Caco-2 (cell line): ENCODE measurements at places on chromosomes 7 and 10. TPM values are rescaled to one million over a fixed set of nuclear protein-coding genes. Genes with fewer than 3 reads are reported as not detected.

Gene ABCA13
- 0.07 and 0.09 TPM in 2 replicates for total RNA-seq

- H3K27ac ChIP-seq = no peak overlapping the region
- DNase-seq = peak; percentile 19
- no peaks in the 10 kb centered on the region for H3K27me3 ChIP-seq
- H3K36me3 ChIP-seq = no peaks in the 10 kb centered on the region
These were observed 67.5 kb downstream of the PARP12 start for GRCh38 chr7:139995017-139995915.

DNA sequence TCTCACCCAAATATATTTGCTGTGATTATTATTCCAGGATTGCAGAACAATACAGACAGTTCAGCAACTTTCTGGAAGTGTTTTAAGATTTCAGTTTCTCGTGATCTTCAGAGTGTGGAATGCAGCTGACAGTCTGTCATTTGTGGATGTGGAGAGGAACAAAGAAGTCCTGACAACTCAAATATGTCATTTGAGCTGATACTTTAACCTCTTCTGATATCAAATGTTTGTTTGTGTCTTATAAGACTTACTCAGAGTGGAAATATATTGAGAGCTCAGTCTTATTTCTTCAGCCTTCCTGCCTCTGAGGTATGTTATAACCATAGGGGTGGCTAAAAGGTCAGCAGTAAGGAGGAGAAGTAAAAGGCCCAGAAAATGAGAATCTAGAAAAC, 96.4 kb downstream of the OSBPL3 start:
- H3K4me1 ChIP-seq = no peaks in the 10 kb centered on the region
- no peaks in the 10 kb centered on the region for H3K27me3 ChIP-seq
- H3K4me3 ChIP-seq = no peak overlapping the region
- no peak overlapping the region for H3K27ac ChIP-seq
- H3K36me3 ChIP-seq = 0 out of 2 replicates have a peak, but pooled peaks cover 1% of the 10 kb centered on the region

DNA sequence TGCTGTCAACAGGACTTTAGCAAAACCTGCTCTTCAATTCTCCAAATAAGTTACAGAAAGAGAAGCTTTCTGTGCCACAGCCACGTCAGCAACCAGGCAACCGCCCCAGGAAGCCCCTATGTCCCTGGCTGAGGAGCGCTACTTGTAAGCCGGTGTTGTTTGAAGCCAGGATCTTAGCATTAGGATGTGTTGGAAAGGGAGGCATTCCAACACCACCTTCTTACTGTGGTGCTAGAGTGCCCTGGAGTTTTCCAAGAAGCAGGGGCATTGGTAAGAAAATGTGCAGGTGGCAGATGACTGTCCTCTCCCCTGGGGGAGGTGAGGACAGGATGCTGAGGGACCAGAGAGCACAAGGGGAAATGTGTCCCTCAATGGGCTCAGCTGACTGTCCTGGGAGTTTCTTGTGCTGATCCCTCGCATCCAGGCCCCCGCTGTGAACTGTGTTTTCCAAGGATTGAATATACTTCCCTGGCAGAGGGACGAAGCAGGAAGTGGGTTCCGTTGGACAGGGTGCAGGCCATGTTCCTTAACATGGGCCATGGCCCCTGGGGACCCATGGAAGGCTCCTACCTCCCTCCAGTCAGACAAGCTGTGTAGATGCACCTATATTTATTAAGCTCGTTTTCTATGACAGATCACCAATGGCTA, 139.6 kb upstream of the GDF10 start:
- H3K4me1 ChIP-seq = no peaks in the 10 kb centered on the region
- no peak overlapping the region for H3K27ac ChIP-seq
- no peaks in the 10 kb centered on the region for H3K36me3 ChIP-seq
- no peak for DNase-seq
- no peak overlapping the region for H3K4me3 ChIP-seq

- H3K4me3 ChIP-seq = no peak overlapping the region
- H3K27ac ChIP-seq = no peak overlapping the region
These were observed 134.8 kb downstream of the WDR37 start for GRCh38 chr10:1190791-1191490.

Gene OGDHL
- total RNA-seq = 21.4 and 23.9 TPM in 2 replicates

Gene AKR1B15
- not detected in 2 replicates for total RNA-seq

Gene COA1
- total RNA-seq = 93.4 and 94.7 TPM in 2 replicates

DNA sequence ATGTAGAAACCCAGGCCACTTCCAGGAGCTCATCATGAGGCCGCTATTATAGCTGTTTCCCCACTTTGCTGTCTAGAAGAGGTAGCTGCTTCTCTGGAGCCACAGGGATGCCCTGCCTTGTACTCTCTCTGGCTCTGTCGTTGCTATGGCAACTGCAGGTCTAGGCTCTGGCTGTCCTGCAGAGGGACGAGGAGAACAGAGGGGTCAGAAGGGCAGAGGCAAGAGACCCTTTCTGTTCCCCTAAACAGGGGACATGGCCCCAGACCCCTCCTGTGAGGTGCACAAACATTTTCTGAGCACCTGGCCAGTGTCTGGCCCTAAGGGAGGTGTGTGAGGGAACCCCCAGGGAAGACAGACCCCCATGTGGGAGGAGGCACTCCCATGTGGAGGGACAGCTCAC, 31.4 kb downstream of the ITPRIP start:
- H3K36me3 ChIP-seq = no peaks in the 10 kb centered on the region
- no peaks in the 10 kb centered on the region for H3K4me1 ChIP-seq
- no peak for DNase-seq
- no peak overlapping the region for H3K4me3 ChIP-seq
- H3K27ac ChIP-seq = no peak overlapping the region

Gene CLCN1
- 1.8 and 1.9 TPM in 2 replicates for total RNA-seq

Gene SEPHS1
- total RNA-seq = 129 and 139 TPM in 2 replicates

DNA sequence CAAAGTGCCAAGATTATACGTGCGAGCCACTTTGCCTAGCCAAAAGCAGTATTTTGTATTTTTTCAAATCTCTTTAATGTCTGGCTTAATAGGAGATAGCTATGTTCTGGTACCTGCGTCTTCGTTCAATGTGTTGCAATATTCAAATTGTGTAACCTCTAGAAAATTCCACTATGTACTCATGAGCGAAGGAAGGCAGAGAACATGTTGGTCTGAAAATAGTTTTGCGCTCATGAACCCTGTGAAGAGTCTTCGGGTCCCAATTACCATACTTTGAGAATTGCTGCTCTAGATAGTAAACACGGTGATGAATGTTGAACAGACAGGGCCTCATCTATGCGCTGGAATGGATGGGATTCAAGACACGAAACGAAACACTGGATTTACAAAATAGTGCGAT, 2.7 kb upstream of the SUV39H2 start:
- no peak overlapping the region for H3K27ac ChIP-seq
- DNase-seq = no peak
- H3K4me1 ChIP-seq = peaks cover 9% of the 10 kb centered on the region; the same call in 1 of the 2 replicates
- no peaks in the 10 kb centered on the region for H3K27me3 ChIP-seq
- no peak overlapping the region for H3K4me3 ChIP-seq

DNA sequence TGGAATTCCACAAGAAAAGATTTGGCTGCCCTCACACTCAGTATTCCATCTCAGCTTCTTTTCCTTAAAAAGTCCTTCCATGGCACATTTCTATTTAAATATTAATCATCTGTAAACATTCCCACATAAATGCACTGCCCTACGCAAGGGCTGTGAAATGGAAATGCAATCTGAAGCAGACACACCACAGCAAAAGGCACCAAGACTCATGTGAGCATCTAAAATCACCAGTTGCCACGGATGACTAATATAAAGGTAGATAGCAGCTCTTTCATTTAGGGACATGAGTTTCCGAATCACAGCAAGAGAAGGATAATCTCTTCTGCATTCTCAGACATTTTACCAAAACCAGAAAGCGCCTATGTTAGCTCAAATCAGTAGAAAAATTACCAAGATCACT, 31.6 kb downstream of the COA1 start:
- no peak overlapping the region for H3K27ac ChIP-seq
- no peak overlapping the region for H3K4me3 ChIP-seq
- DNase-seq = no peak

DNA sequence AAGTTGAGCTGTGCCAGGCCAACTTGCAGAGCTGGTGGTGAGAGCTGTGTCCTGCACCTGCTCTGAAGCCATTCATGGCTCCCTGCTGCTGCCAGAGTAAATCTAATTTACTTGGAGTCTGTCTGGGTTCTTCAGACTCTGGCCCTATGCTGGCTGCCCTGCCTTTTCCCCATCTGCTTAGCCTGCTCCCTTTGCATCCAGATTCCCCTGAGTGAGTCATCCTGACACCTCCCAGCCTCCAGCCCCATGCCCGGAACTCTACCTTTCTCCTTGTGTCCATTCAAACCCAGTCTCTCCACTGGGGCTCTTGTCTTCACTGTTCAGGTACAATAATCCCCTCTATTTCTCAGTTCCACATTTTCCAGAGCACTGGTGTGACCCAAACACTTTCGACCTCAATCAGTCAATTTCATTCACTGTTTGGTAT, 434.4 kb upstream of the ZMIZ1 start:
- H3K36me3 ChIP-seq = no peaks in the 10 kb centered on the region
- H3K4me1 ChIP-seq = peaks cover 27% of the 10 kb centered on the region
- no peaks in the 10 kb centered on the region for H3K27me3 ChIP-seq
- peak overlapping the region; percentile 5 for H3K27ac ChIP-seq

DNA sequence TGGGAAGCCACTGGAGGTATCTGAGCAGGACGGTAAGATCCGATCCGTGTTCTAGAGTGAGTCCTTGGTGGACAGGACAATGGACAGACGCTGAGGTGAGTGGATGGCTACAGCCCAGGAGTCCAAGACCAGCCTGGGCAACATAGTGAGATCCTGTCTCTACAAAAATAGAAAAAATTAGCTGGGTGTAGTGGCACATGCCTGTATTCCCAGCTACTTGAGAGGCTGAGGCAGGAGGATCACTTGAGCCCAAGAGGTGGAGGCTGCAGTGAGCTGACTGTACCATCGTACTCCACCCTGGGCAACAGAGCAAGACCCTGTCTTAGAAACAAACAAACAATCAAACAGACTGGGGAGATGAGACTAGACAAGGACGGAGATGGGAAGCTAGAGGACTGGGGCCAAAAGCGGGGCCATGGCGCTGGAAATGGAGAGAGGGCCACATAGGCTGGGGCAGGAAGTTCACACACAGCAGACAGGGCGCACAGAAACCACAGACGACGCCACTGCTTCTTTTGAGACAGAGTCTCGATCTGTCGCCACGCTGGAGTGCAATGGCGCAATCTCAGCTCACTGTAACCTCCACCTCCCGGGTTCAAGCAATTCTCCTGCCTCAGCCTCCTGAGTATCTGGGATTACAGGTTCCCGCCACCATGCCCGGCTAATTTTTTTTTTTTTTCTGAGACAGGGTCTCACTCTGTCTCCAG, 24.7 kb downstream of the DAGLB start:
- no peak overlapping the region for H3K4me3 ChIP-seq
- H3K27ac ChIP-seq = no peak overlapping the region
- H3K4me1 ChIP-seq = no peaks in the 10 kb centered on the region
- no peaks in the 10 kb centered on the region for H3K27me3 ChIP-seq
- DNase-seq = no peak
- peaks cover 1% of the 10 kb centered on the region for H3K36me3 ChIP-seq

- no peak overlapping the region for H3K27ac ChIP-seq
- H3K36me3 ChIP-seq = no peaks in the 10 kb centered on the region
- no peak for DNase-seq
- no peak overlapping the region for H3K4me3 ChIP-seq
- H3K4me1 ChIP-seq = no peaks in the 10 kb centered on the region
- no peaks in the 10 kb centered on the region for H3K27me3 ChIP-seq
These were observed 671.1 kb upstream of the CELF2 start for GRCh38 chr10:10346390-10347150.

GRCh38 chr7:142851269-142851668, 3.6 kb upstream of the EPHB6 start:
- H3K27ac ChIP-seq = no peak overlapping the region
- no peak overlapping the region for H3K4me3 ChIP-seq
- no peaks in the 10 kb centered on the region for H3K36me3 ChIP-seq
- H3K27me3 ChIP-seq = no peaks in the 10 kb centered on the region; the same call in none of the 2 replicates

GRCh38 chr7:139071680-139072079, 35.8 kb upstream of the ZC3HAV1L start:
- H3K36me3 ChIP-seq = peaks cover 2% of the 10 kb centered on the region; the same call in 1 of the 2 replicates
- no peak for DNase-seq
- H3K4me1 ChIP-seq = no peaks in the 10 kb centered on the region
- H3K4me3 ChIP-seq = no peak overlapping the region
- no peak overlapping the region for H3K27ac ChIP-seq
- H3K27me3 ChIP-seq = no peaks in the 10 kb centered on the region

- no peak overlapping the region for H3K4me3 ChIP-seq
- H3K27me3 ChIP-seq = no peaks in the 10 kb centered on the region
- no peak for DNase-seq
- H3K36me3 ChIP-seq = no peaks in the 10 kb centered on the region
- H3K4me1 ChIP-seq = no peaks in the 10 kb centered on the region
These were observed 522 bp downstream of the CCL24 start for GRCh38 chr7:75813084-75813483.

Gene ETV1
- total RNA-seq = 0.30 and 0.52 TPM in 2 replicates

GRCh38 chr7:33535989-33536388, 369.4 kb upstream of the BMPER start:
- H3K36me3 ChIP-seq = no peaks in the 10 kb centered on the region
- H3K4me3 ChIP-seq = no peak overlapping the region
- H3K27ac ChIP-seq = no peak overlapping the region
- no peaks in the 10 kb centered on the region for H3K27me3 ChIP-seq
- DNase-seq = no peak

- DNase-seq = no peak
- no peak overlapping the region for H3K4me3 ChIP-seq
- H3K4me1 ChIP-seq = no peaks in the 10 kb centered on the region
- peaks cover 2% of the 10 kb centered on the region for H3K36me3 ChIP-seq
These were observed 23.2 kb downstream of the PTEN start for GRCh38 chr10:87886635-87887034.

- H3K27ac ChIP-seq = no peak overlapping the region
- no peaks in the 10 kb centered on the region for H3K36me3 ChIP-seq
- H3K4me3 ChIP-seq = no peak overlapping the region
- no peaks in the 10 kb centered on the region for H3K27me3 ChIP-seq
- no peak for DNase-seq
These were observed 19.6 kb upstream of the AGAP5 start for GRCh38 chr10:73717556-73717955.

- H3K4me3 ChIP-seq = no peak overlapping the region
- no peak overlapping the region for H3K27ac ChIP-seq
- H3K36me3 ChIP-seq = no peaks in the 10 kb centered on the region; the same call in 1 of the 2 replicates
- no peaks in the 10 kb centered on the region for H3K4me1 ChIP-seq
- no peaks in the 10 kb centered on the region for H3K27me3 ChIP-seq
These were observed 41.0 kb downstream of the FOXK1 start for GRCh38 chr7:4722960-4723630.

GRCh38 chr10:126253611-126253998, 134.7 kb downstream of the ADAM12 start:
- H3K27ac ChIP-seq = no peak overlapping the region
- no peak overlapping the region for H3K4me3 ChIP-seq
- H3K36me3 ChIP-seq = no peaks in the 10 kb centered on the region
- H3K4me1 ChIP-seq = peaks cover 4% of the 10 kb centered on the region; the same call in 1 of the 2 replicates

Gene PNLIPRP1
- total RNA-seq = not detected in 2 replicates

GRCh38 chr7:139758388-139758787, 19.4 kb downstream of the HIPK2 start:
- H3K36me3 ChIP-seq = no peaks in the 10 kb centered on the region
- no peak overlapping the region for H3K27ac ChIP-seq
- no peaks in the 10 kb centered on the region for H3K27me3 ChIP-seq
- no peak for DNase-seq
- H3K4me3 ChIP-seq = no peak overlapping the region
- H3K4me1 ChIP-seq = peaks cover 9% of the 10 kb centered on the region

- no peak overlapping the region for H3K4me3 ChIP-seq
- H3K27ac ChIP-seq = peak overlapping the region; percentile 6
- H3K36me3 ChIP-seq = peaks cover 12% of the 10 kb centered on the region
- DNase-seq = no peak
- H3K27me3 ChIP-seq = no peaks in the 10 kb centered on the region
These were observed 20.8 kb downstream of the ZDHHC16 start for GRCh38 chr10:97466755-97467154.

GRCh38 chr10:100374200-100374655, 27.2 kb downstream of the SCD start:
- H3K27me3 ChIP-seq = no peaks in the 10 kb centered on the region
- peak overlapping the region; percentile 48 for H3K4me3 ChIP-seq
- H3K4me1 ChIP-seq = peaks cover 38% of the 10 kb centered on the region
- no peak overlapping the region for H3K27ac ChIP-seq
- DNase-seq = no peak
- H3K36me3 ChIP-seq = no peaks in the 10 kb centered on the region
